ENCODE measurements at places on chromosomes 6 and 20.

DNA sequence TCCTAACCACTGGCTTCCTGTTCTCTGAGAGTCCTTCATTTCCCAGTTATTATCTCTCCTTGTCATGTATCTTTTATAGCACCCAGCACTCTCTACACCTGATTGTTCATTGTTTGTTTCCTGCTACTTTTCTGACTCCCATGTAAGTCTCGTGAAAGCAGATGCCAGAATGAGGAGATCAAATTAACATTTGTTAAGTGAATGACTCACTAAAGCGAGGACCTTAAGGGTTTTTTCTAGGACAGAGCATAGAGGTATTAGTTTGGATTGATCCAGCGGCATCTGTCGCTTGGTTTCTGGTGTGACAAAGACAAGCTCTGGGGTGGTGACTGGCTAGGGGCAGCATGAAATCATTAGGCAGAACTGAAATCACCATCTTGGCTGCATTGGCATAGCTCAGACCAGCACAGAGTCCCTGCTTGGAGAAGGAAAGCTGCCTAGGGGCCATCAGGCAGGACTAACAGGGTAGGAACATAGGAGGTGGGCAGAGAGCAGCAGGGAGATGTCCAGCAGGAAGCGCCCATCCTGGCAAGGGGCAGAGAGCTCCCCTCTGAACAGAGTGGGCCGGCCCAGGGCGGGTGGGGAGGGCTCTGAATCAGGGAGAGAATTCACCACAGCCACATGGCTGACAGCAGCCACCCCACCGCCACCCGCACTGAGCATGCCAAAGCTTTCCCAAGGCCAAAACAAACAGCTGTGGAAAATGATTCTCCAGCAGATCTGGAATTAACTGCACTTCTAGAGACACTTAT is 97.1 kb upstream of the CEP85L start:
- DNase-seq, result peak; percentile 57

DNA sequence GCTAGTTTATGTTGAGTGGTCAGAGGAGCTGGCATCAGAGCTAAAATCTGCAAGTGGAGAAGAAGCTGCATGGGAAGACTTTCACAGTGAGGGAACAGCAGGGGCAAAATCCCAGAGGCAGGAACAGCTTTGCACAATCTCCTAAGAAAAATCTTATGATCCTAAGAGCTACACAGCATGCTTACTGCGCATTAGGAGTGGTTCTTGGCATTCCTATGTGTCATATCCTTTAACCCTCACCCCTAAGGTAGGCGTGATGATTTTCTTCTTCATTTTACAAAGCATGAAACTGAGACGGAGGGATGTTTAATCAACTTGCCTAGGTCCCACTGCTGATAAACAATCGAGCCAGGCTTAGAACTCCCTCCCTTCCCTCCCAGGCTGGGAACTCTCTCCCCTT is 313.6 kb upstream of the SULF2 start:
- DNase-seq, result no peak

DNA sequence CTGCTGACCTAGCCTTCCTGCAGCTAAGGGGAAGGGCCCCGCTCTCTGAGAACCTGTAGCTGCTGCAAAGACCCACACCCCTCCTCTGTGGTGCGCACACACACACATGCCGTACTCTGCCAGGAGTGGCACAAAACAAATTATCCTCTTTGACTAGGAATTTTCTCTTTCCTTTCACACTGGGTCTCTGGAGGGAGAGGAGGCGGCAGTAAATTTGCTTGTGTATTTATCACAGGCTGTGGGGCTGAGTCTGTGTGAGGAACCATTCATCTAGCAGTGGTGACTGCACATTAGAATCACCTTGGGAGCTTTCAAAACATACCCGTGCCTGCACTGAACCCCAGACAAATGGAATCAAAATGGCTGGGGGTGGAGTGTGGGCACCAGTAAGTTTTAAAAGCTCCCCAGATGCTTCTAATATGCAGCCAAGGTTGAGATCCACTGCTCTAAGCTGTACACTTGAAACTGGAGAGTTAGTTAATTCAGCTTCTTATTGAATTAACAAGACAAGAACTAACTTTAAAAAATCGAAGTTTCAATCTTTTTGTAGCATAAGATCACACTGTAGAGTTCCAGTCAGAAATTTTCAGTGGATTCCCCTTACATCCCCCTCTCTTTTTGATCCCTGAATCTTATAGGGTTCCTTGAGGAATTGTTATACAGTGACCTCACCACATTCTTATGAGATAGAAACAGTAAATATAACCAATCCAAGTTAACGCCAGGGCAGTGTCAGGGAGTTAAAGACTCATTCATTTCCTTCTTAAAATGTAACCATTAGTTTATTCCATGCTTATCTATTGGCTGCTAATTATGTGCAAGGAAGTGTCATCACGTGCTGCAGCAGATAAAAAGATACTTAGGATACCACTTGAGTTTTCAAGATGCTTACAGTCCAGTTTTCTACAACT is 29.8 kb upstream of the GMDS start:
- no peak for DNase-seq

GRCh38 chr6:10687582-10687981 is 6.8 kb downstream of the C6orf52 start:
- DNase-seq, result no peak

DNA sequence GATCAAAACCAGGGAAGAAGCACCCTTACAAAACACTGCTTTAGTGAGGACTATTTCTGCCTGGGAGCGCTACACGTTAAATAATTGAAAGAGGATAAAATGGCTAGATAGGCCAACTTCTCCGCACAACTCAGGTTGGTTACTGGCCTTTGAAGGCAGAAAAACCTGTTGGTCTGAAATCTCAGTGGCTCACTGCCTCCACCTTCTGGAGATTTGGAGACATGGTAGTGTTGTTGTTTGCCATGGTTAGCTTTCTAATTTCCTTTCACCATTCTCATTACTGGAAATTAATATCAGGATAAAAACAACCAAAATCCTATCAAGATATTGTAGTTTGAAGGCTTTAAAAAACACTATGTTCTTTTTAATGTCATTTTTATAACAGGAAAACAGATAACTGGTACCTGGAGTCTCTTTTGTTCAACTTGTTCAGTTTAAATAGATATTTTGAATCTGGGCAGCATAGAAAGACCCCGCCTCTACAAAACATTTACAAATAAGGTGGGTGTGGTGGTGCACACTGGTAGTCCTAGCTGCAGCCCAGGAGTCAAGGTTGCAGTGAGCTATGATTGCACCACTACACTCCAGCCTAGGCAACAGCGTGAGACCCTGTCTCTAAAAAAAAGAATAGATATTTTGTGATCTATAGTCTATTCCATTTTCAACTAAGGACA is 27.5 kb upstream of the BCLAF1 start:
- peak; percentile 72 for DNase-seq

- no peak for DNase-seq
These were observed 858 bp downstream of the TP53INP2 start for GRCh38 chr20:34705008-34705396.

DNA sequence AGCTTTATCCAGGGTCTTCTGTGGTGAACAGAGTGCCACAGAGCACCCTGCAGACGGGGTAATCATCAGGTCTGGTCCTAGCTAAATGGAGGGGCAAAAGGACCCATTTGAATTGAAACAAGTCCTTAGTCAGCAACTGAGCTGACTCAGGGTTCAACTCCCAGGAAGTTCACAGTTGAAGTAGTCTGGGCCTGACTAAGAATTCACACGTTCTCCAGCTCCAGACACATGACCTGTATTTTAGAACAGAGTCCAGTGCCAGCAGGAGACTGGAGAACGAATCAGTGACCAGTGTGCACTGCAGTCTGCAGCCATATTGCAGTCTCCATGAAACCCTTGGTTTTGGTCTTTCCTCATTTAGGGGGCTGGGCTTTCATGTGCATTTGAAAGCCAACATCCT is 85.2 kb downstream of the ELOVL4 start:
- peak; percentile 33 for DNase-seq

- DNase-seq, result no peak
These were observed 133.2 kb downstream of the DLL1 start for GRCh38 chr6:170157567-170158218.

DNA sequence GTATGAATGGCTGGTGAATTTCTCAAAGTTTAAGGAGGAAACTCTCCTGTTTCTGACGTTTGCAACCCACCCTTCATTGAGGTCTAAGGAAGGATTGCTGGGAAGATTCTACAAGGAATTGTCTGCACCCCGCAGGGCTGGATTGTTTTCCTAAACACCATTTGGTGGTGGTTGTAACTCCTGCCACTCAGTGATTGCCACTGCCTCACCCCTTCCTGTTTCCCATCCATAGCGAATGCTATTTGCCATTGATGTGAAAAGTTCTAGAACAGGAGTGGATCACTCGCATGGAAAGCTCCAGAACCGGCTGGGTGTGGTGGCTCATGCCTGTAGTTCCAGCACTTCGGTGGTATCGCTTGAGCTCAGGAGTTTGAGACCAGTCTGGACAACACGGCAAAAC is 8.7 kb upstream of the DSP start:
- no peak for DNase-seq

GRCh38 chr6:35727935-35728682 is 8.7 kb upstream of the ARMC12 start:
- peak; percentile 89 for DNase-seq

DNA sequence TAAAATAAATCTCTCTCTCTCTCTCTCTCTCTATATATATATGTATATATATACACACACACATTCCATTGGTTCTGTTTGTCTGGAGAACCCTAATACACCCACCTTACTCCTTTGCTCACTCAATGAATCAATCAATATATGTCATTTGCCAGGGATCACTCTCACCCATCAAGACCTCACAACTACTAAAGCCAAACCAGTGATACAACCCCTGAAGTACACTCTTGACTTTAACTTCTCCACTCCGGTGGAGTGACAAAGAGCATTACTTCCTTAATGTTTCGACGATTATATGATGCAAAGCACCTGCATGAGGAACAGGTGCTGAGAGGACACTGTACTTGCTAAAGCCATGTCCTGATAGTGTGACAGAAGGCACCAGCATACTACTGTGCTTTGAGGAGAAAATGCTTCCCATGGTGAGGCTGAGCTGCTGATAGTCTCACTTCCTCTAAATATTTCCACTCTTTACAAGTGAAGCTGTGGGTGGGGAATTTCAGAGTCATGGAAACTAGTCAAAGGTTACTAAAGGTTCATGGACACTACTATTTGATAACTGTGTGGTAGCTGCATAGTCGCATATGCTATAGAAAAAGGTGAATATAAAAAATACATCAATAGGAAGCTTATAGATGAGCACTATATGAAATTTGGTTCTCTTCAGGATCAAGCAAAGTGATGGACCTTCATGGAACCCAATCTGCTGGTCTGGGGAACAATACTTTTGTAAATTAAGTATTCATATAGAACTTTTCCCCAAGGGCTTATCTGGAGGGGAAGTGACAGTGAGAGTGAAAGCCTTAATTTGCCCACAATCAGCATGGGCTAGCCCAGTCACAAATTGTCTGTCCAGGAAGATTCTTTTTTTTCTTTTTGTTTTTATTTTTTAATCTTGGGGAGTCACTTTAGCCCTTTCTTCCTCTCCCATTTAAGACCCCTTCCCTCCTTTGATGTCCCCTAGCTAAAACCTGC is 141.9 kb upstream of the NEDD9 start:
- no peak for DNase-seq

DNA sequence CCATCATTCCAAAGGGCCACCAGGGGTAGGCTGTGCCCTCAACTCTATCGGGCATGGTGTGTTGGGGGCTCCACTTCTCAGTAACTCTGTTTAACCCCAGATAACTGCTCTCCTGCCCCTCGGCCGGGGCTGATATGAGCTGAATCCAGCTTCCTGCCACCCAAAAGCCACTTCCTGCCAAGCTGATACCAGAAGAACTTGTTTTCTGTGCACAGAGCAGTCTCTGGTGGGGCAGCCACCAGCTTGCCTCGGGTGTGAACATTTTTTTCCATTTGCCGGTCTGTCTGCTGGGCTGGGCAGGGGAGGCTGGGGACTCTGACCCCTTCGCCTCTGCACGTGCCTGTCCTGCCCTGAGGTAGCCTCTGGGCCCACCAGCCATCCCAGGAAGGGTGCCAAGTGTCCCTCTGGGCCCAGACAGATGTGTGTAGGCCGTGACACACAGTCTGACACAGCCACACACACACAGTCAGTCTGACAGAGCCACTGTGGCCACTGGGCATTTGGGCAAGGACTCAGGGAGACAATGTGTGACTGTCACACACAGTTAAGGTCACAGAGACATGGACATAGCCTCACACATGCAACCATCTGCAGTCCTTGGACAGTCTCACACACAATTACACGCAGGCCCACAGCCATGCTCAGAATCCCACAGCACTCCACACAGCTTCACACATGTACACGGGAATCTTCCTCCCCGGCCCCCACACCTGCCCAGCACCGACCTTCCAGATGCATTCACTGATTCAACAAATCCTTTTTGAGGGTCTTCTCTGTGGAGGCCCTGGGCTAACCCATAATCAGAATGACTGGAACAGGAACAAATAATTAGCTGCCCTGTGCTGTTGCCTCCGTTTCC is 45.1 kb downstream of the NOL4L start:
- no peak for DNase-seq

- no peak for DNase-seq
These were observed 89.1 kb upstream of the FOXA2 start for GRCh38 chr20:22673467-22673866.

GRCh38 chr6:148611213-148611612 is 135.6 kb upstream of the UST start:
- peak; percentile 66 for DNase-seq

GRCh38 chr6:107973594-107973993 is 15.6 kb upstream of the SEC63 start:
- no peak for DNase-seq

GRCh38 chr6:112439010-112439409 is 91.9 kb downstream of the RFPL4B start:
- DNase-seq, result no peak

GRCh38 chr6:3355358-3356055 is 96.8 kb downstream of the PSMG4 start:
- peak; percentile 42 for DNase-seq

GRCh38 chr6:13383328-13384163 is 55.2 kb upstream of the TBC1D7 start:
- peak; percentile 86 for DNase-seq

DNA sequence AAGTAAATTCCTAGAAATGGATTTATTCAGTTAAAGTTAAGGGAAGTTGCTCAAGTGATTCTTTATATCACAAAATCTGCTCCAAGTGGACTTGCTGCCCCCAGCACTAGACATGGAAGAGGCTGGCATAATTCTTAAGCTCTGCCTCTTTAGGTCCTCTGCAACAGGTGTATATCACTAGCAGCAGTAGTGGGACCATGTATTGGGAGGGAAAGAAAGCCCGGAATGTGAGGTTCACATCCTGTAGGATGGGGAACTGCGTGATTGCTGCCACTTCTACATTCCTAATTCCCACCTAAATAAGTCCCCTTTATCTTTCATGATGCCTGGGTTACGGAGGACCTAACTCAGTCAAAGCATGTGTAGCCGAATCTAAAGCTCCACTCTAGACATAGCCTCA is 13.2 kb downstream of the SPATS1 start:
- no peak for DNase-seq

Measured in renal cortical epithelial cell (primary cell).